ENCODE measurements at places on chromosomes 12 and 14. TPM values are rescaled to one million over a fixed set of nuclear protein-coding genes. Genes with fewer than 3 reads are reported as not detected.

DNA sequence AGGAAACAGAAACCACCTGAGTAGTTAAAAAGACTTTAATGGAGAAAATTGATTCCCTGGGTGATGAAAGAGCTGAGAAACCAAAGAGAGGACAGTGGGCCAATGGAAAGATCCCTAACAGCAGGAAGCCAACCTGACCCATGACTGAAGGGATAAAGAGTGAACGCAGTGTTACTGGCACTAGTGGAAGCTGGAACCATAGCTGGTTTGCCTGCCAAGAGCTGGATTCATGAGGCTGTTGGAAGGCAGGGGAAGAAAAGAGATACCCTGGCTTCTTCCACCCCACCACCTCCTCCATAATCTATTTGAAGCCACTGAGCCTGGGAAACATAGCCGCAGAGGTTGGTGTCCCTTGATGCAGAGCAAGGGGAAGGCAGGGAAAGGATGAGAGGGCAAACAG is 125.5 kb upstream of the PRKD1 start:
- DNase-seq: no peak

GRCh38 chr14:77457115-77457521 is 283 bp downstream of the VIPAS39 start:
- DNase-seq: peak; percentile 12

GRCh38 chr12:20807192-20808080 is 3.1 kb upstream of the SLCO1B3 start:
- DNase-seq: peak; percentile 1

DNA sequence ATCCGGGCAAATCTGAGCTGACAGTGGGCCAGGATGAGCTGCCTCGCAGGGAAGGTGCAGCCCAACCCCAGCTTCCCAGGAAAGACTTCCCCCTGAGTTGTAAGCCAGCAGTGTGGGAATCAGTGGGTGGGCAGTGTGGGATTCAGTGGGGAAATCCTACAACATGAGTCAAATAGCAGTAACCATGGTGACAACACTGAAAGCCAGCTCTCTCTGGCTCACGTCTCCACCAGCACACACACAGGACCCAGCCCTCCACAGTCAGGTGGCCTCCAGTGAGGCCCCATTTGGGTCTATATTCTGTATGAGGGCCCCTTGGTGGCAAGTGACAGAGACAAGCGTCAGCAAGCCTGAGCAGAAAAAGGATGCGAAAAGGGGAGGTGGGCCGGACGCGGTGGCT is 6.0 kb upstream of the LGALS3 start:
- no peak for DNase-seq

DNA sequence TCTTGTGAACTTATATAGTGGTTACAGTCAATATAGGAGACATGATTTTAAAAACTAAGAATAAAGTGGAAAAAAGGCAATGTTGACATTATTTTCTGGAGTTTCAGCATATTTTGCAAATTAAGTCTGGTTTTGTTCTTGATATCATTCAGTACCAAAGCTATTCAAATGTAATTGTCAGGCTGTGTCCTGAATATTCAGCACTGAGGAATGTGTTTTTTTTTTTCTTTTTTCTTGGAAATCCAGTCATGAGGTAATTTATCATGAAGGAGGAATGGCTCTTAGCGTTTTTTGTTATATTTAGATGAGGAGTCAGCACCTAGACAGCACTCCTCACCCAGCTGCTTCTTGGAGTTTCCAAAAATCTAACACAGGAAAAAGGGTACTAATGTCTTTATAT is 225.5 kb downstream of the CCDC91 start:
- DNase-seq: no peak

DNA sequence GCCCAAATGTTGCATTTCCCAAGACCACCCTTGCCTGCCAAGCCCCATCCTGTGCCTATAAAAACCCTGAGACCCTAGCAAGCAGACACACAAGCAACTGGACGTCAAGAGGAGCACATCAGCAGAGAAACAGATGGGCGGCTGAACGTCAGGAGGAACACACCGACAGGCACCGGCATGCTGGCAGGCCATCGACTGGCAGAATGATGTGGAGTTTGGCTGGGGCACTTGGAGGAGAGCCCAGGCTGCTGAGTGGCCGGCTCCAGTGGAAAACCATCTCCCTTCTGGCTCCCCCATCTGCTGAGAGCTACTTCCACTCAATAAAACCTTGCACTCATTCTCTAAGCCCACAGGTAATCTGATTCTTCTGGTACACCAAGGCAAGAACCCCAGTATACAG is 130.1 kb downstream of the SLC41A2 start:
- no peak for DNase-seq

DNA sequence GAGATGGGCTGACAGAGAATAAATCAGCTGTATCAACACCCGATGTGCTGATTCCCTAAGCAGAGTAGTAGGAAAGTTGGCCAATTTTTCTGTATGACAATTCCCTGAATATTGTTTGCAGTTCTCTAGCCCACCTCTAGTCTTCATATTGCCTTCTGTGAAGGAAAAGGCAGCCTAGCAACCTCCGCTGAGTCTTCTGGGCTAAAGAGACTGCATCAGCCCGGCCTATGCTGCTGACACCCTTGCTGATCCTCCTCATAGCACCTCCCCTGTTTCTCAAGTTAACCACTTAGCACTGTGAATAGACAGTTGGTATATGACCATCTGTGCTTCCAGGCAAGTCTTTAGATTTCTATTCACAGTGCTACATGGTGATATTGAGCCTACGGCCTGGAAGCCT is 161.1 kb upstream of the EGLN3 start:
- DNase-seq: no peak

GRCh38 chr12:113467142-113467501 is 4.5 kb downstream of the LHX5 start:
- no peak for DNase-seq

DNA sequence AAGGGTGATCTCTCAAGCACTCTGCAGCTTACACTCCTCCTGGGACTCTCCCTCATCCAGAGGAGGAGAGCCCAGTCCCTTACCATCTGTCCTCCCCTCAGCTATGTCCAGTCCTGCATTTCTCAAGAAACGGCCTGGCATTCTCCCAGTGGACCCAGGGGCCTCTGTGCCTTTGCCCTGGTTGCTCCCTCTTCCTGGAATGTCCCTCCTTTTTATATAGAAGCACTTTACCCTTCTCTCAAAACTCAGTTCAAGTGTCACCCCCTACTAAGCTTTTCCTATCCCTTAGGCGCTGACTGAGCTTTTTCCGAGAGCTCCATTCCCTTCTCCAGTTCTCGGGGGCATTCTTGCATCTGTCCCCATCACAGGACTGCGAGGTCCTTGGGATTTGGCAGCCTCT is 8.9 kb upstream of the GLRX5 start:
- DNase-seq: no peak

DNA sequence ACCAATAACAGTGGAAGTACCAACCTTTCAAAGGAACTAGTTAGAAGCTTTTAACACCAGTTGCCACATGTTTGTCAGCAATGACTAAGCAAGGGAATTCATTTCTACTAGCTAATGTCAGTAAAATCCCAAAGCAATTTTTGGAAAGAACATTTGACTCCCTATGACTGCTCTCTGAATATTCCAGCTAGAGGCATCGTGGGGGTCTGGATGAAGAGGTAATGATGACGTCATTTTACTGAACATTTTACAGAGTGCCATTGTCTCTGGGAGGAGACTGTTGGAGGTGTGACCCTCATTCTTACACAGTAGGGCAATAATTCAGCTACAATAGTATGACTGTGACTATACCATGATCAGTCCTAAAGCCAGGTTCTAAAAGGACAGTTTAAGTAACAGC is 204.8 kb downstream of the ITPR2 start:
- DNase-seq: no peak

DNA sequence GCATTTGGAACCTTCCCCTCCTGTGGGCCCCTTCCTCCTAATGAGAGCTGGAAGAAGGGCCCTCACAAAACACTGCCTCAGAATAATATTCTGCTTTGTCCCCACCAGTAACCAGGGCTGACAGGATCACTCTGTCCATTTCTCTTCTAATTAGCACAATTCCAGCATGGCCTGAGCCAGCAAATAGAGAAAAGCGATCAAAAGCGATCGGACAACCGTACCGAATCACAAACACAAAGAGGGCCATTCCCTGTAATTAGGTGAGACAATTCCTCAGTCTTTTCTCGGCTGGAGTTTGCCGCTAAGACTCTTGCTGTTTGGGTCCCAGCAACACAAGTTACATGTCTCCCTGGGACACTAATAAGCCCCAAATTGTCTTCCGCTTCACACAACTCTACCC is 35.6 kb upstream of the VSX2 start:
- DNase-seq: no peak

- no peak for DNase-seq
Measured at GRCh38 chr12:64625243-64626077, 15.2 kb downstream of the RASSF3 start.

DNA sequence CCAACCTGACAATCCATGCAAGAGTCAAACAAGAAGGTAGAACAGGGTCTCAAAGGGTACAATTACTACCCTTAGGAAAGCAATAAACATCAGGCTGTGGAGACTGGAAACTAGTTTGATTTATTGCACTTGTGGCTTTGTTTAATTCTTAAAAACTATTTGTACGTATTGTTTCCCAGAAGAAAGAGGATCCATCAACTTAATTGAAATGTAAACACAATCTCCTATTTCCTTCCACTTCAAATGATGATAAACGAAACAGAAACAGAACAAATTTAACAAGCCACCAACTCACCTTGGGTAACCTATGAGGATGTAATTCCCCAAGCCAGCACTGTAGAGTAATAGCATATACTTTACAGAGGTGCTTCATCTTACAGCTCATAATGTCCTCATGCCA is 8.0 kb downstream of the STXBP6 start:
- no peak for DNase-seq

DNA sequence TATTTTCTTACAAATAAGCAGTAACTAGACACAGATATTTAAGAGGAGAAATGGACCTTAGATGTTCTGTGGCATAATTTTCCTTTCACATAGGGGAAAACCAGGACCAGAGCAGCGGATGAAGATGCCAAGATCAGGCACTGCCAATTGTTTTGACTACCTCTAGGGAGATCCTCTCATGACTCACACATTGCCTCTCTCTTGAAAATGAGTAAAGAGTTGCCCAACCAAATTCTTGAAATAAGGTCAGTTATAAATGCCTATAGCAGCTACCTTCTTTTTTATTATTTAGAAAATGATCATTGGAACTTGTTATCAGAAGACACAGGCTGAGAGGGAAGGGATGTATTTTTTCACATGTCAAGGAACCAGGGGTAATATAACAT is 263.4 kb upstream of the PLEKHG7 start:
- no peak for DNase-seq

DNA sequence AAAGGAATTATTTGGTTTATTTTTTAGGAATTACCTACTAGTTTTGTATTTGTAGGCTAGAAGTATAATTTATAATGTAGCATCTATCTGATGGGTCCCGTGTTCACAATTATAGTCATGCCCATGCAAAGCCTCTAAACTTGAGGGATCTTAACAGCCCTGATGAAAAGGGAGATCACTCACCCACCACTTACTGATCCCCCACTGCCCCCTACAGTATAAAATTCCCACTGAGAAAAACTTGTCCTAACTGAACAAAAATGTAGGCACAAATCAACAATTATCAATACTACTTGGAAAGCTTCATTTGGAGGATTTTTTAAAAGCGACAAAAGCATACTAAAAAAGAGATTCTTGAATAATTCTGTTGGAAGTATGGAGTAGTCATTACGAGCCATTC is 21.0 kb downstream of the WIF1 start:
- DNase-seq: no peak

DNA sequence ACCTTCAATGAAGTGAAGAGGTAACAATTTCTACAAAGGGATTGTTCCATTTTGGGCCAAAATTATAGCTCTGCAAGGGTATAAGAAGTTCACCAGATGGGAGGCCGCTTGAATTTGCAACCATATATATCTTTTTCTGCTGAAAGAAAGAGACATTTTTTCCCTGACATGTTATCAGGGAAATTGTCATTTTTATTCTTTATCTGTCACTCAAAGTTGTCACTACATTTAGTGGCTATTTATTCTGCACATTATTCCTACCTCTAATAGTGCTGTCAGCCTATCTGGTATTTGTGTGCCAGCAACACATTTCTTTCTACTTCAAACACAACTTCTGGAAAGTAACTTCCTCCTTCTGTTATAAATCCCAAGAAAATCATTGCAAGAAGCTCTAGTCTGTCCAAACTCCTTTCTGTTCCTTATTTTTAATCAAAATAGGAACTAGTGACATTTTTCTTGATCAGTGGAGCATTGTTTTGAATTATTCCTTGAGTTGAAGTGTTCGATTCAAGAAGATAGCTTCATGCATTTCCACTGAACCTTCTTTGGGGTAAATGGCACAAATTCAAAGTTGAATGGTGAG is 137.9 kb upstream of the ATP2B1 start:
- no peak for DNase-seq

GRCh38 chr12:70749931-70750330 is 112.7 kb upstream of the PTPRB start:
- no peak for DNase-seq

GRCh38 chr12:103947871-103948555 is 17.7 kb upstream of the TDG start:
- no peak for DNase-seq

GRCh38 chr12:49357103-49357678 is 10.1 kb upstream of the SPATS2 start:
- no peak for DNase-seq

- no peak for DNase-seq
Measured at GRCh38 chr12:93373961-93374656, 3.6 kb upstream of the NUDT4 start.

- no peak for DNase-seq
Measured at GRCh38 chr12:127343940-127344339, 923.0 kb upstream of the TMEM132C start.

DNA sequence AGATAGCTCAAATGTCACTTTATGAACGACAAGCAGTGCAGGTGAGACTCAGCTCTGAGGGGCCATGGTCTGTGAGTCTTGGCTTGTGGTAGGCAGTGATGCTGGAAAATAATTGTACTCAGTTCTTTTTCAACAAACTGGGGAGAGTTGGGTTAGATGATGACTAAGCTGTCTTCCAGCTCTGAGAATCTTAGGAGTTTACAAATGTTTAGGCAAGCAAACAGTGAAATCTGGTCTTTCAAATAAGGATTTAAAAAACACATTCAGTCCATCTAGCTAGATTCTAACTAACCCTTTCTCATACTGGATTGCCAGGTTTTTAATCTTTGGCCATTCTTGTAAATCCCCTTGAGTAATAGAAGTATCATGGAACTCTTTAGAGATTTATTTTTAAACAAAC is 3.4 kb downstream of the PHC1 start:
- no peak for DNase-seq

GRCh38 chr12:121238604-121239350 is 28.8 kb downstream of the P2RX4 start:
- DNase-seq: no peak

- no peak for DNase-seq
Measured at GRCh38 chr14:102277874-102278630, 26.9 kb downstream of the MOK start.

TPH2 gene
- not detected for total RNA-seq

ITPK1 gene
- total RNA-seq: 27.9 TPM

SERPINA10 gene
- not detected for total RNA-seq

MYF5 gene
- total RNA-seq: not detected

GARIN6 gene
- not detected for total RNA-seq

CCDC196 gene
- total RNA-seq: not detected

LUM gene
- not detected for total RNA-seq

CLEC4E gene
- not detected for total RNA-seq

KRT80 gene
- not detected for total RNA-seq

FAM222A gene
- 4.4 TPM for total RNA-seq

TAS2R42 gene
- total RNA-seq: not detected

LDHB gene
- 492 TPM for total RNA-seq

EMP1 gene
- 4.4 TPM for total RNA-seq

APEX1 gene
- total RNA-seq: 120 TPM

HOXC13 gene
- total RNA-seq: not detected

IFI27L1 gene
- total RNA-seq: 13.4 TPM
